ENCODE measurements at places on chromosomes 6 and 20.

DNA sequence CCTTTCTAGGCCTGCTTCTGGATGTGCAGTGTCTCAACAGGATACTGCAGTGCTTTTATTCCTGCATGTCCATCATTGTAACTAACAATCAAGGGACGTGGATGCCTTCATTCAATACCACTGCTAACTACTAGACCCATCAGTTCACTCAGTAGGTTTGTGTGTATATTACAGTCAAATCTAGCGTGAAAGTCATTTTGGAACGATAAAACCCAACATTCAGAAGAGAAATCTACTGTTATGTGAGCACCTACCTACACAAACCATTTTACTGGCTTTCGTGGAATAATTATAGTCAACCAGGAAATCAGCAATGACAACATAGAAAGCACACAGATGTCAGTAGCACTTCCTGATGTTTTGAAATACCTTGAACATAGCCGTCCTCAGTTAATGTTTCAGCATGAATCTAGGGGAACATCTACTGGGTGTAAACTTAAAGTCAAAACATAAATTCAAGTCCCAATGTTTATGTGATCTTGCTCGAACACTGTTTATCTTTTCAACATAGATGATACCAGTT lies 270.6 kb downstream of the FARS2 start:
- DNase-seq = no peak

DNA sequence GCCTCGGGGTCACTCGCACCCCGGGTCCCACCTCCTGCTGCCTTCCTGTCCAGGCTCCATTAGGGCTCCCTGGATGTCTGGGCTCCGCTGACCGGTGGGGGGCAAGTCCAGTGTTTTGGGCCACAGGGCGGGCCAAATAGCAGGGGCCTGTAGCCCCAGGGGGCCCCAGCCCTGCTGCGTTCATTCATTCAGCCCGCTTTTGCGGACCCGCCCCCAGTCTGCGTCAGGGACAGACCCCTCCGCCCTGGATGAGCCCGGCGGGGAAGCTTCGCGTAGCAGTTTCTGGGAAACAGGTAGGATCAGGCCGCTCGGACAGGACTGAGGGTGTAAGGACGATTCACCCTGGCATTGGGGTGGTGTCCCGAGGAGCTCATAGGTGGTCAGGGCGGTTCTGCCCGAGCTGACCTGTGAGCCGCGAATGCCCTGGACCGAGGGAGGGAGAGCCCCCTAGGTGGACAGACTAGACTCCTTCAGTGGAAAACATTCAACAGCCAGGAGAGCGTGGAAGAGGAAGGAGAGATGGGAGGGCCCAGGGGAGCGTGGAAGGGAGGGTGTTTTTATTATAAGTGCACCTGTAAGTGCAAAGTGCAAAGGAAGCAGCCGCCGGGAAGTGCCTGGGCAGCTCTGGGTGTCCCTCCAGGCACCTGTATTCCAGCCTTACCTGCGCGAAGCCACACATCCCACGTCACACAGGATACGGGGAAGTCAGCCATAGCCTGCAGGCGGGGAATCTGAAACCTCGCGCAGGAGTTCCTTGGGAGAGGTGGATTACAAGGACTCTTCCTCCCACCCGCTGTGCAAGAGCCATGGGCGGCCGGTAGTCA lies 662 bp downstream of the ENTPD6 start:
- DNase-seq = peak; percentile 37

DNA sequence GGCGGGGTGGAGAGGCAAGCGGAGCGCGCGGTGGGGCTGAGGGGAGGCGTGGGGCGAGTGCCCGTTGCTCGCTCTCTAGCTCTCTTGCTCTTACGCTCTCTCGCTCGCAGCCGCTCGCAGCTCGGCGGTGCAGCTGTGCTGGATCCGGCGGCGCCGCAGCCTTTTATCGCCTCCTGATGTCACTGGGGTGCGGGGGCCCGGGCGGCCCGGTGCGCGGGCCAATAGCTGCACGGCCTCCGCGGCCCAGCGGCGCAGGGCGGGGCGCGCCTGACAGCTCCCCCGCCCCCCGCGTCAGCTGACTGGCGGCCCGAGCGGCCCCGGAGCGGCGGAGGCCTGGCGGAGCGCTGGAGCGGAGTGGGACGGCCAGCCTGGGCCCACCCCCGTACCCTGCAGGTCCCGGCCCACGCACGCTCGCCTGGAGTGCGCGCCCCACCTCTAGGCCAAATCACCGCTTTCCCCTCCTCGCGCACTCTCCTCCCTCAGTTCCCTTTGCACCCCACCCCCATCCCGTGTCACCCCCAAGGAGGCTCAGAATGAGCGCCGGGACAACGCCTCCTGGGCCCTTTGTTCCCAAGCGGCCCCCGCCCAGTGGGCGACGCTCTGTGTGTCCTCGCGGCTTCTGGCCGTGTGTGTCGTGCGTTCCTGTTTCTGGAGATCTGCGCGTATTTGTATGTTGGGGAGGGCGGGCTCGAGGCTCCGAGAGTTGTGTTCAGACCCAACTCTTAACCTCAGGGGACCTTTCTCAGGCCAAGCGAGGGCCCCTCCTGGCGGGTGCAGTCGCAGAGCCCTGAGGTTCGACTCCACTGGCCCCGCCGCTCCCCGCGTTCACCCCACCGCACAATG lies at the start of gene MAFB:
MAFB (minus strand) TSS at position 137 of the 843 bp plus-strand sequence. CDS start 386 bp downstream, outside the sequence.
- DNase-seq = peak; percentile 67

GRCh38 chr6:33751771-33752645 lies 5.3 kb upstream of the IP6K3 start:
- DNase-seq = no peak

GRCh38 chr6:111841822-111842221 lies 31.4 kb downstream of the FYN start:
- peak; percentile 68 for DNase-seq

- DNase-seq = no peak
Observed at GRCh38 chr20:60802676-60803075, 449.4 kb upstream of the CDH4 start.

DNA sequence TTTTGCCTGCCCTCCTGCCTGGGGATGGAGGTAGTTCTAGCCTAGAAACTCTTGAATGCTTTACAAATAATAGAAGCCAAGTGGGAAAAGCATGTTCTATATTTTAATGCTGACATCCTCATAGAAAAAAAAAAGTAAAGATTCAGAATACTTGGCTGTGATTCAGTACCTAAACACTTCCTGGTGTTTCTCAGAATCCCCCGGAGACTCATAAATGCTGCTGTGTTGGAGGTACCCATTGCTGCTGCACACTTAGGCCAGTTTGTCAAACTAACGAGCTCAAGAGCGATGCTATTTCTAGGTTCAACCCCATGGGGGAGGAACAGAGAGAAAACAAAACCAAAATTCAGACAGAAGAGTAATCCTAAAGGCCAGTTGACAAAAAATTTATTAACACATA lies 38.8 kb upstream of the ZFP64 start:
- no peak for DNase-seq

DNA sequence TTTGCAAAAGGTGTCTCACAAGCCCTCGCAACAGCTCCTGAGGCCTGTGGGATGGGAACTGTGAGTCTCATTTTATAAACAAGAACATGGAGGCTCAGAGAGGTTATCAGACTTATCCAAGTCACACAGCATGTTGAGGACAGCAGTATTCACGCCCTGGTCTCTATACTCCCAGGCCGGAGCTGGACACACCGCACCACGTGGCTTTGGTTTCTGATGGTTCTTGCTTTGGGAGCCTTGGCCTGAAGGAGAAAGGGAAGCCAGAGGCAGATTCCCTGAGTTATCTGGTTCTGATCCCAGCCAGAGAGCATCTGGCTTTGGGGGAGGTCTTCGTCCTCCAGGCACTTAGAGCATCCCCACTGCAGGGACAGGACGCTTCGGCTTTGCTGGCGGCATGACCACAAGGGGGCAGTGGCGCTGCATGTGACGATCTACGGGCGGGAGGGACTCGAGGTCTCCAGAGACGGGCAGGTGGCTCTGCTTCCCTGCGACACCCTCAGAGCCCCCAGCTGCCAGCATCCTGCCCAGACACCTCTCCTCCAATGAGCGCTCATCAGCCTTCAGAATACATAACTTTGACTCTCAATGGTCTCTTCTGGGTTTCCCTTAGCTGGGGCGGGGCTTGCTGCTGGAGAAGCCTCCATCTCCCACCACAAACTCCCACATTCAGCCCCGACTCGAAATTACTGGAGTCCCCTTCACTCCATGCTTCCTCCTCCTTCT lies 51.4 kb upstream of the SAYSD1 start:
- DNase-seq = peak; percentile 95

GRCh38 chr6:166360243-166361076 lies 18.1 kb upstream of the SFT2D1 start:
- no peak for DNase-seq

DNA sequence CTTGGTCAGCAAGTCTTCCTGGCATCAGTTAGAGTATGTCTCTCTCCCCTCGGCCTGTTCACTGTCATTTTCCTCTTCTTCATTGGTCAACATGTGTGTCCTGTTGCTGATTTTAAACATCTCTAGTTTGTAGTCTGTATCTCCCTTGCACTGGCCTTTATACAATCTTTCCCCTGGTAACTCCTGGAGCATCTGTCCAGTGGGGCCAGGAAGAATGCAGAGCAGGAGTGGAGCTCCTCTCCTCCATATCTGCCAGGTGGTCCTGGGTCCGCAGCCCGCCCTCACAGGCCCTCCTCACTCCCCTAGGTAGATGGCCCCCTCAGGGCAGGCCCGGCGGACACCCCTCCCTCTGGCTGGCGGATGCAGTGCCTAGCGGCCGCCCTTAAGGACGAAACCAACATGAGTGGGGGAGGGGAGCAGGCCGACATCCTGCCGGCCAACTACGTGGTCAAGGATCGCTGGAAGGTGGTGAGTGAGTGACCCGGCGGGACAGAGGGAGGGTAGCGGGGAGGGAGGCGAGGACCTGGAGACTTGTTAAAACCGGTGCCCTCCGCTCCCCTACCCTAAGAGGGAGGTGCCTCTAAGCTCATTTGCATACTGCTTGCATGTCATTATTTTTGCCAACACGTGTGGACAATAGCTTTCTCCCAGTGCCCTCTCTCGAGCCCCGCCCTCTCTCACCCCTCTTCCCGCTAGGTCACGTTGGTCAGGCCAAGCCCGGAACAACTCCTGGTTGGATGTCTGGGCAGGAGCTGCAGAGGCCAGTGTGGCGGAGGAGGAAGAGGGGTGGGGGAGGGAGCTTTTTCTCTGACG lies 3.2 kb downstream of the TTBK1 start:
- DNase-seq = no peak

GRCh38 chr6:38843798-38844197 lies 128.7 kb downstream of the DNAH8 start:
- DNase-seq = no peak

Measured in stimulated activated CD8-positive, alpha-beta memory T cell treated with anti-CD3 and anti-CD28 coated beads, Interleukin-4, amount 100 ng/mL, for 48 hours (primary cell).